Testis (tissue), 5 donors: ENCODE measurements at places on chromosomes 6 and 20. TPM values are rescaled to one million over a fixed set of nuclear protein-coding genes. Genes with fewer than 3 reads are reported as not detected.

GRCh38 chr6:158321960-158322359, 9.7 kb downstream of the TULP4 start:
- no peak overlapping the region for H3K4me3 ChIP-seq
- H3K27ac ChIP-seq, result no peak overlapping the region
- H3K27me3 ChIP-seq, result no peaks in the 10 kb centered on the region
- DNase-seq, result no peak
- H3K4me1 ChIP-seq, result peaks cover 3% of the 10 kb centered on the region

DNA sequence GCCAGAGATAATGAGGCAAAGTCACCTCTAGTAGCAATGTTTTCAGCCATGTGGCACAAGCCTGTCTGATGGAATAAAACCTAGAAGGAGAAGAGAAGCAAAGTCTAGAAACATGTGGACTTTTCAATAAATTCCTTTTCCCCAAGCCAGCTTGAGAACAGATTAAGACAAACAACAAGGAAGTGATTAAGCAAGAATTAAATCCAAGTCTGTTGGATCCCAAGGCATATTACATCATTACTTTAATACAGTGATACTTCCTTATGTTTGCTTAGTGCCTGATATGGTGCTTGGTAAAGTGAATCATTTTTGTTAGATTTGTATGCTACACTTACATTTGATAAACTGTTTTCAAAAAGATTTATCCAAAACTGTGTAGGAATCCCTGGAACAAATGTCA, 260.3 kb upstream of the FAM83B start:
- H3K27ac ChIP-seq, result no peak overlapping the region
- H3K4me3 ChIP-seq, result no peak overlapping the region
- DNase-seq, result no peak
- H3K36me3 ChIP-seq, result no peaks in the 10 kb centered on the region

DNA sequence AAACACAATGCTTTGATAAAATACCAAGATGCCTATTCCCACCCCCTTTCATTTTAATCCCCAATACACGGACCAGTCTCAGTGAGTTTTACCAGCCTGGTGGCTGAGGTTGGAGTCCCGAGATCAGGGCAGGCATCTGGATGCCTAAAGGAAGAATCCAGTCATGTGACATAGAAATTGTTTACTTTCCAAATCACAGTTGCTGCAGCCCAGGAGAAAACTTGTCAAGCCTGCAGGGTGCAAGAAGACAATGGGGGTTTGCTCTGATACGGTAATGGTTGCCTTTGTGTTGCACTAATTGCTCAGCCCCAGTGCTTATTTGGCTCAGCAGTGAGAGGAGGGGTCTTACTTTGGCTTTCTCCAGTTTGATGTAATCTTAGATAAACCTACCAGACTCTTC, 308.5 kb upstream of the POU3F2 start:
- H3K27ac ChIP-seq, result no peak overlapping the region
- H3K4me1 ChIP-seq, result no peaks in the 10 kb centered on the region
- no peaks in the 10 kb centered on the region for H3K27me3 ChIP-seq
- DNase-seq, result no peak
- H3K36me3 ChIP-seq, result no peaks in the 10 kb centered on the region

DNA sequence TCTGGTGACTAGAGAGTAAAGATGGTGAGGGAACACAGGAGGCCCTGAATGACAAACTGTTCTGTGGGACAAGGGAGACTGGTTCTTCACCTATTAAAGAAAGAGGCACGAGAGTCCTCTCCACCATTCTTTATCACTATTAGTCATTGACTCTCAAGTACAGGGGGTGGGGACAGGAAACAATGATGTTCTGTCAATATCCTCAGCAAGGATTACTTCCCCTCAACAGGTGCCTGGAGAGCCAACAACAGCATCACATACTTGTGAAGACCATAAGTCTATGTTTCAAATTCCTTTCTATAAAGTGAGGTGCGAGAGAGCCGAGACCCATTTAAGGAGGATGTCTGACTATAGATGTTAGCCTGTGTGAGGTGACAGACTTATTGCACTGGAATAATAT, 72.4 kb upstream of the TBC1D7 start:
- no peak overlapping the region for H3K27ac ChIP-seq
- no peaks in the 10 kb centered on the region for H3K36me3 ChIP-seq
- H3K4me3 ChIP-seq, result no peak overlapping the region
- H3K4me1 ChIP-seq, result no peaks in the 10 kb centered on the region

- H3K36me3 ChIP-seq, result no peaks in the 10 kb centered on the region
- H3K27ac ChIP-seq, result no peak overlapping the region
- no peaks in the 10 kb centered on the region for H3K27me3 ChIP-seq
- H3K4me1 ChIP-seq, result no peaks in the 10 kb centered on the region
- DNase-seq, result no peak
These were observed 4.9 kb upstream of the PI16 start for GRCh38 chr6:36949636-36950035.

Gene SLC17A3
- not detected for total RNA-seq
